ENCODE measurements at places on chromosomes 2 and 18.

DNA sequence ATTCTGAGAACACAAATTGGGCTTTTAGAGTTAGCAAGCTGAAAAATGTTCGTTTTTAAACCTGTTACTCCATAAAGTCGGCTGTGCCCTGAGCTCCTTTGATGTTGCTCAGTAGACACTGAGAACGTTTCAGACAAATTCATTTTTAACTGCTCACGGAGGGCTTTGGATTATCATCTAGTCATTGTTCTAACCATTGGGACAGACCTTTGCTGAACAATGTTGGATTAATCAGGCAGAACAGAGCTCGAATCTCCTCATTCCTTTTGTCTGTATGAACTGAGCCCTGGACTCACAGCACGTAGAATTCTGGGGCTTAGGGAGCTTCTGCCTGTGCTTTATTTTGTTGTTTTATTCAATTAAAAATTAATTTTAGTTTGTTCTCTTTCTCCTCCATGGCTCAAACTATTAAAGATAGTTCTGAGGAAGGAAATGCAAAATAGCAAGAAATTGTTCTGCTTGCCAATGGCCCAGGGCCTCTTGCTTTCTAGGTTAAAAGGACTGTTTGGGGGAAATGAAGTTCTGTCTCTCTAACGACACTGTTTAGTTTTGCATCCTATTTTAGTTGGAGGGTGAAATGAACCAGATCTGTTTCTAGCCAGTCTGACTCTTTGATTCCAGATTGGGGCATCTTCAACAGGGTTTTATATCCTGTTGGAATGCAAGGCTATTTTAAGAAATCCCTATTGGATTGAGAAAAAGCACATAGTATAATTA, 114.7 kb upstream of the CXCR4 start:
- no peak for DNase-seq

DNA sequence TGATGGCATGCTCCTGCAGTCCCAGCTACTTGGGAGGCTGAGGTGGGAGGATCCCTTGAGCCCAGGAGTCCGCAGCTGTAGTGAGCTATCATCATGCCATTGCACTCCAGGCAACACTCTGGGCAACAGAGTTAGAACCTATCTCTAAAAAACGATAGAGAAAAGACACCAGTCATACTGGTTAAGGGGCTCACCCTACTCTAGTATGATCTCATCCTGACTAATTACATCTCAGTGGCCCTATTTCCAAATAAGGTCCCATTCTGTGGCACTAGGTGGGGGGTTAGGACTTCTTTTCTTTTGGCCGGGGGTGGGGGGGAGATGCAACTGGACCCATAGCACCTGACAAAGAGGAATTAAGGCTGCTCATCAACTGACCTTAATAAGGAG, 163.2 kb upstream of the NCK2 start:
- no peak for DNase-seq

DNA sequence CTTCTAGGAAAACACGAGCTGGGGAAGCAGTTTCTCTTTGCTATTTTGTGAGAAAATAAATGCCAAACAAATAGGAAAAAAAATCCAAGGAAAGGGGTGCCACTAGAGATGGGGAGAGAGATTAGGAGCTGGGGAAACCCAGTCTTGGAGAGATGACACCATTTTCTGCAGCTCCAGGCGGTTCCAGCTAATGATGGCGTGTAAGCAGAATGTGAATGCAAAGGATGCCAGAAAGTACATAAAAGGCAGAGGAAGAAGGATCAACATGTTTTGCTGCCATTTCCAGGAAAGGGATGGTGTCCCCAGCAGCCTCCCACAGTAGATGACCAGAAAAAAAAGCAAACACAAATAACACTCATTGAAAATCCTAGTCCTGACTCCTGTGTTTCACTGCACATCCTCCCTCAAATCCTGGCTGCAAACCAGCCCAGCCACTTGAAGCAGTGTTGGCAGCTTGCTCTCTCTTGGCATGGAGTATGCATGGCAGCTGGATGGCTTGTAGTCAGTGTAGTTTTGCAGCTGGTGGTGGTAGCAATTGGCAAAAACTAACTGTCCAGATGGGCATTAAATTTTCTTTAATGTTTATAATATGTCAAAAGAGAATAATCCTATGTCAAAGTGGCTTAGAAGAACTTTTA, 93.6 kb downstream of the FTCDNL1 start:
- no peak for DNase-seq

DNA sequence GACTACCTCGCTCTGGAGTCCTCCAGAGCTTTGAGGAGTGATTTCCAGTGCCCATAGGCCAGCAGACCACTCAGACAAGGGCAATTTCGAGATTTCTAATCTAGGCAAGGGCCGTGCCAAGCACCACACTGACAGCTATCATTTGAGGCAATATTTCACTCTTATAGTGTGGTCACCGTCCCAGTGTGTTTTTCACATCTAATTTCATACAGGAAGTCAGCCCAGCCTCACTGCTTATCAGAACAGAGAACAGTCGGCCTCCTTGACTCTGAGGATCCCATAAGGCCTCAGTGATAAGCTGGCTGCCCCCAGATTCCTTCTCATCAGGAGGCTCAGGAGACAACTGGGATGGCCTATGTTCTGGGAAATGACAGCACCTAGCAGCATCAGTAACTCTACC, 581 bp downstream of the CAPN14 start:
- no peak for DNase-seq

DNA sequence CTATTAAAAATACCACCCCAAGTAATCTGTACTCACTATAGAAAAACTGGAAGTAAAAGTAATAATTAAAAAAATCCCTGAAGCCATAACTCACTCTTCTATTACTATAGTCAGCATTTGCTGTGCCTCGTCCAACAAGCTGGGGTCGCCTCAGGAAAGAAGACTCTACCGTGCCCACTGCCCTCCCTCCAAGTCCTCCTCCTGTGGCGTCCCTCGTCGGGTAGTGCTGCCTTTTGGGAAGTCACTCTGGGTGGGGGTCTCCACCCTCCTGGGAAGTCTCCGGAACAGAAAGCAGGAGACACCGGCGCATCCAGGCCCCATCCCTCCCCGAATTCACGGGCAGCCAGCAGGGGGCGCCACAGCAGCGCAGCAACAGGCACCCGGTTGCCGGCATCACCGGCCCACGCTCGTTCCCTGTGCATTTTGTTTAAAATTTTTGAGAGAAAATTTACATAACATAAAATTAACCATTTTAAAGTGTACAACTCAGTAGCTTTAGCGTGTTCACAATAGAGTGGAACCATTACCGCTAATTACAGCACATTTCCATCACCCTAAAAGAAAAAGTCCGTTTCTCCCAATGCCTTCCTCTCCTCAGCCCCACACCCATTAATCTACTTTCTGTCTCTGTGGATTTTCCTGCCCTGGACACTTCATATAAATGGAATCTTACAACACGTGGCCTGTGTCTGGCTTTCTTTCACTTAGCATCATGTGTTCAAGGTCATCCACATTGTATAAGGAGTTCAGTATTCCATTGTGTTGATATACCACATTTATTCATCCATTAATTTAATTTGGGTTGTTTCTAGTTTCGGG, 62.2 kb downstream of the ADNP2 start:
- DNase-seq, result peak; percentile 51

DNA sequence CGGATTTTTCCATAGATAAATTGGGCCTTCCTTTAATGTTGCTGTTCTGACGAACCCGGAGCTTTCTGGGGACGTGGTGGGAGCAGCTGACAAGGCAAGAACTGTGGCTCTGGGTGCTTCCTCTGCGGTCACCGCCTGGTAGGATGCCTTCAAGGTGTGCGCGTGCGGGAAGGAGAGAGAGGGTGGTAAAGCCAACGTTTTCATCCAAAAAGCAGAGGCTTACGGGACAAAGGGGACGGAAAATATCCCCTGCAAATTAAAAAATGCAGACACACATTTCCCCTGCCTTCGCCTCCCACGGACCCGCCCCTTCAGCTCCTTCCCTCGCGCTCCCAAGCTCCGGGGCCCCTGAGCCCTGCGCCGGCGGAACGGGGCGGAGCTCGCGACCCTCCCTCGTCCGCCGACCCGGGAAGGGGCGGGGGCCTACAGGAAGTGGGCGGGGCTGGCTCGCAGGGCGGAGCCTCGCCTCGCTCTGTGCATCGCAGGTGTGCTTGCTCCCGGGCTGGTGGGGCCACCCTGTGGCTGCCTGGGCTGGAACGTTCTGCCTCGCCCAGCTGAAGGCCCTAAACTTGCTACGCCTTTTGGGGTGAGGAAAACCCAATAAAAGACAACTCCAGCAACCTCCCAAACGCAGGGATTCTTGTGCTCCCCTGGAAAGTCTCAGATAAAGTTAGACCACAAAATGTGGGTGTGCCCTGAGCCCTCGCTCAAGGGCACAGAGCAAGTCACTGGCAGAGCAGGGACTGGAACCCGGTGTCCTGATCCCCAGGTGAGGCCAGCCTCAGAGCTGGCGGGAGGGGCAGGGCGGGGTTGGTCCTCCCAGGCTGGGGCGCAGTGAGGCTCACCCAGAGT, 25.4 kb upstream of the SLC66A3 start:
- peak; percentile 78 for DNase-seq
